ENCODE measurements at places on chromosomes 5 and 9. TPM values are rescaled to one million over a fixed set of nuclear protein-coding genes. Genes with fewer than 3 reads are reported as not detected.

GRIA1 gene
- total RNA-seq = not detected

PCDHGB5 gene
- 0.87 TPM for total RNA-seq

SNCB gene
- 0.77 TPM for total RNA-seq

ERGIC1 gene
- 206 TPM for total RNA-seq

SH3PXD2B gene
- total RNA-seq = 39.7 TPM

IL33 gene
- not detected for total RNA-seq

PCDHAC2 gene
- total RNA-seq = 8.8 TPM

DMRT3 gene
- not detected for total RNA-seq

KLF4 gene
- 5.2 TPM for total RNA-seq

CDX1 gene
- total RNA-seq = not detected

PCDHGB4 gene
- 0.21 TPM for total RNA-seq

HBEGF gene
- 5.0 TPM for total RNA-seq

PIP5K1B gene
- not detected for total RNA-seq

CCL27 gene
- 0.95 TPM for total RNA-seq

IRX1 gene
- total RNA-seq = not detected

LPAR1 gene
- 11.0 TPM for total RNA-seq

PCDHA11 gene
- total RNA-seq = 0.08 TPM

MUSK gene
- not detected for total RNA-seq

LCN9 gene
- total RNA-seq = not detected

ACTBL2 gene
- not detected for total RNA-seq

UNC5A gene
- total RNA-seq = 0.13 TPM

PURA gene
- 16.9 TPM for total RNA-seq

ANKRD31 gene
- total RNA-seq = not detected

TPD52L3 gene
- total RNA-seq = not detected

QRFP gene
- total RNA-seq = not detected

CNTNAP3B gene
- total RNA-seq = 8.1 TPM

TXNDC8 gene
- total RNA-seq = not detected

GPX3 gene
- total RNA-seq = 8.5 TPM

PCDHA9 gene
- total RNA-seq = 0.21 TPM

FOXD4 gene
- total RNA-seq = 0.23 TPM

NIPAL4 gene
- not detected for total RNA-seq

ZNF608 gene
- total RNA-seq = 37.5 TPM

DDX4 gene
- not detected for total RNA-seq

IRGM gene
- 0.18 TPM for total RNA-seq

ABCA1 gene
- total RNA-seq = 2.6 TPM

ADAMTSL2 gene
- total RNA-seq = 0.10 TPM

GFI1B gene
- total RNA-seq = 0.08 TPM

CD74 gene
- total RNA-seq = 12.7 TPM

LAMC3 gene
- 16.4 TPM for total RNA-seq

IFNA21 gene
- total RNA-seq = not detected

C9orf72 gene
- 3.6 TPM for total RNA-seq

OGN gene
- 0.08 TPM for total RNA-seq

FSTL4 gene
- 0.18 TPM for total RNA-seq

SMARCA2 gene
- 13.3 TPM for total RNA-seq

BOD1 gene
- 86.1 TPM for total RNA-seq

SLC25A2 gene
- total RNA-seq = 0.28 TPM

PDLIM4 gene
- total RNA-seq = 9.9 TPM

OMD gene
- total RNA-seq = not detected

SPOUT1 gene
- total RNA-seq = 38.4 TPM

DMGDH gene
- total RNA-seq = 0.54 TPM

All from Panc1 (cell line).